ENCODE measurements at places on chromosomes 13 and 19. TPM values are rescaled to one million over a fixed set of nuclear protein-coding genes. Genes with fewer than 3 reads are reported as not detected.

The SIGLEC12 gene
- total RNA-seq: 0.69 TPM

DNA sequence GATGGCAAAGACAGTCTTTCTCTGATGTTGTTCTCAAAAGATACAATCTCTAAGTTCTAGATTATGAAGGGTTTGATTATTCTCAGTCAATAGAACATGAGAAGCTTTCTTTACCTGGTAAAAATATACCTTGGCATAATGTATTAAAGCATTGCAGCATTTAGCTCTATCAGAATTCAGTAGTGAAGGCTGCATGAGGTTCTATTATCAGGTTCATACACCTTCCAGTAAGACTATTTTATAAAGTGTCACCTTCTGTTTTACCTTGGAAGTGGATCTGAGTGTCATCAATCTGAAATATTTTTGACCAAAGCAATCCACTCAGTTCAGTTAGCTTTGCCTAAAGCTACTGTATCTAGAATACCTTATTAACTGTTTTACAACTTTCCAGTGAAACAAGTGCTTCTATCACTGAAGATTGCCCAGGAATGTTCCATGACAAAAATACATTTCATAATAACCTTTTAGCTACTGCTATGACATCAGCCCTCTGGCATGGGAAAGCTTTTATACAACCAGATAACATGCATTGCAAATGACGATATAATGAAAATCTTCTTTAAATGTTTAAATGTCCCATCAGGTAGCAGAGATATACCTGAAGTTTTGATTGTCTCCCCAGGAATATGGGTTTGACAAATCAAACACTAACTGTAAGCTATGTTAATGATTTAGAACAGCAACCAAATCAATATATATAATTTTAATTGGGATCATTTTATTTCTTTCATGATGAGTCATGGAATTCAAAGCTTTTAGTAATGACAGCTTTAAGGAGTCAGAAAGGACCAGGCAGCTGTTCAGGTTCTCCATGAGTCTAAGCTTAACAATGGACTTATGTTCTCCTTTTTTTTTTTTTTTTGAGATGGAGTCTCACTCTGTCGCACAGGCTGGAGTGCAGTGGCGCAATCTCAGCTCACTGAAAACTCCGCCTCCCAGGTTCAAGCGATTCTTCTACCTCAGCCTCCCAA is 72.2 kb downstream of the UFM1 start:
- H3K4me3 ChIP-seq: no peak overlapping the region
- no peak for DNase-seq
- no peaks in the 10 kb centered on the region for H3K27me3 ChIP-seq
- H3K27ac ChIP-seq: no peak overlapping the region

GRCh38 chr19:20863176-20863575 is 59.9 kb upstream of the ZNF85 start:
- no peak overlapping the region for H3K27ac ChIP-seq
- H3K4me3 ChIP-seq: no peak overlapping the region
- DNase-seq: no peak
- no peaks in the 10 kb centered on the region for H3K4me1 ChIP-seq
- H3K36me3 ChIP-seq: no peaks in the 10 kb centered on the region
- H3K27me3 ChIP-seq: no peaks in the 10 kb centered on the region

The C3 gene
- total RNA-seq: 10.6 TPM

- H3K27ac ChIP-seq: no peak overlapping the region
- no peaks in the 10 kb centered on the region for H3K36me3 ChIP-seq
- DNase-seq: no peak
- H3K27me3 ChIP-seq: no peaks in the 10 kb centered on the region
These were observed 224.2 kb upstream of the STARD13 start for GRCh38 chr13:33509642-33510229.

DNA sequence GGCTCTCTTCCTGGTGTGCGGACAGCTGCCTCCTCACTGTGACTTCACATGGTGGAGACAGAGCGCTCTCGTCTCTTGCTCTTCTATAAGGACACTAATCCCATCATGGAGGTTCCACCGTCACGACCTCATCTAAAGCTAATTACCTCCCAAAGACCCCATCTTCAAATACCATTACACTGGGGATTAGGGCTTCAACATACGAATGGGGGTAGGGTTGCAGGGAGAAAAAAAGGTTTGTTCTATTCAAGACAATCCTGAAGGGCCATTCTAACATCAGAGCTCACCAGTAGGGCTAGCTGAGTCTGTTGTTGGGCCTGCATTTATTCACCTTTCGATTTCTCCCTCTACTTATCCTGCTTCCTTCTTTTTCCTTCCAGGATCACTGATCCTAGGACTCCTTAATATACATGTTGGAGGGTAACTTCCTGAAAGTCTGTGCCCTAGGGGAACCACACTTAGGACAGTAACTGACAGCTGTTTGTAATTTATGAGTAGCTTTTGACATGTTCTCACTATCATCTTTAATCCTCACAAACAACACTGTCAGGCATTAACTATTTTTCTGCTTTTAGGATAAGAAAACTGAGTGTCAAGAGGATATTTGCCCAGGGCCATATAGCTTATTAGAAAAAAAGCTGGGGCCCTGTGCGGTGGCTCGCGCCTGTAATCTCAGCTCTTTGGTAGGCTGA is 18.8 kb upstream of the GTF2F2 start:
- H3K4me3 ChIP-seq: no peak overlapping the region
- H3K27me3 ChIP-seq: no peaks in the 10 kb centered on the region
- no peaks in the 10 kb centered on the region for H3K4me1 ChIP-seq
- no peaks in the 10 kb centered on the region for H3K36me3 ChIP-seq
